WERI-Rb-1 (cell line): ENCODE measurements at places on chromosomes 11 and 22.

DNA sequence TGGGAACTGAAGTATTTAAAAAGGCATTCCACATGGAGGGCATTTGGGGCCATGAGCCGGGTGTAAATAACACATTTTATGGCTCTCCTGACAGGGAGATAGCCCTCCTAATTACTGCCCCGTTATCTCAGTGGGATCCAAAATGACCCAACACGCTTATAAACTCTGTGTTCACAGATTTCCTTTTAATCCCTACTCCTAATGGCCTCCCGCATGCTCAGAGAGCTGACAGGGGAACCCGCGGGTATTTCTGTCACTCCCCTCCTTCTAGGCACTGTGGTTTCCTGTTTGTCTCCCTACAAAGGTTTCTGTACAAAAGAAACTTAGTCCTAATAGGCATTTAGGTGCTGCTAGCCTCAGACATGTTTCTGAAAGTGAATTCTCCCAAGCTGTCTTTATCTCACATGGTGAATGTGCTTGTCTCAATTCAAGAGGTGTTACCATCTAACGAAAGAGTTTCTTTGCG is 202.8 kb upstream of the SEZ6L start:
- DNase-seq: peak; percentile 37

DNA sequence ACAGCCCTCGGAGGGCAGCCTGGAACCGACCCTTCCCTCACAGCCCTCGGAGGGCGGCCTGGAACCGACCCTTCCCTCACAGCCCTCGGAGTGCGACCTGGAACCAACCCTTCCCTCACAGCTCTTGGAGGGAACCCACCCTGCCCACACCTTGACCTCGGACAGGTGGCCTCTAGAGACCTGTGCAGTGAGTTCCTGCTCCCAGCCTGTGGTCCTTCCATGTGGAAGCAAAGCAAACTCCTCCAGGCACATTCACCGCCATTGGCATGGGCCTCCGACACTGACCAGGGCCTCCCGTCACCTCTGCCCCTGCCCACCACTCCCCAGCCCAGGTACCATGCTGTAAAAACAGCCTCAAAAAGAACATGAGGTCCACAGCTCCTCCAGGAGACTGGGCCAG is 272.1 kb downstream of the BRD1 start:
- DNase-seq: no peak

- peak; percentile 87 for DNase-seq
These were observed 929 bp upstream of the RHOG start for GRCh38 chr11:3841426-3842350.

DNA sequence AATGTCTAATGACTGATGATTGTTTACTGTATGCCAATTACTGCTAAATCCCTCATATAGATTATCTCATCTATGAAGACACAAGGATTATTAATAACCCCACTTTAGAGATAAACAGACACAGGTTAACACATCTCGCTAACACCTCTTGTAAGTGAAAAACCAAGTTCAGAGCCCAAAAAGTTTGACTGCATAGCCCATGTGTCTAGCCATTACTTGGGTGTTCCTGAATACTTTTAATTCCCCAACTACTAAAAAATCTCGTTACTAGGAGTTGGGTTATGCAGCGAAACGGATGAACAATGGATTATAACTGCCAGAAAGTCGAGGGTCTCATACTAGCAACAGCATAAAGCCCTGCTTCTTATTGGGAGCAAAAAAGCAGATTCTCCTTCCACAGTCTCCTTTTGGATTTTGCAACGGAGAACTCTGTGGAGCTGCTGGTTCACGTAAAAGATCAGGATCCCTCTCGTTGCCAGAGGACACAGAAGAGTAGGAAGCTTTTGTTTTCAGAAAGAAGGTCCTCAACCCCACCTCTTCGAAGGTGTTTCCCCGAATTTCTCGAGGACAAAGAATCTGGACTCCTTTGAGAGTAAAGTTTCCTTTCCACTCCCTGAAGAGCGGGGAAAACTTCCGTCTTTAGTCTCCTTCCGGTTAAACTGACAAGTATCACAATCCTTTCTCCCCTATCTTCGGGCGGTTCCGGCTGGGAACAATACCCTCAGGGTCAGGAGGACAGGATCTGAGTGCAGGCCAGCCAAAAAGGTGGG is 979 bp downstream of the ZBED5 start:
- no peak for DNase-seq

DNA sequence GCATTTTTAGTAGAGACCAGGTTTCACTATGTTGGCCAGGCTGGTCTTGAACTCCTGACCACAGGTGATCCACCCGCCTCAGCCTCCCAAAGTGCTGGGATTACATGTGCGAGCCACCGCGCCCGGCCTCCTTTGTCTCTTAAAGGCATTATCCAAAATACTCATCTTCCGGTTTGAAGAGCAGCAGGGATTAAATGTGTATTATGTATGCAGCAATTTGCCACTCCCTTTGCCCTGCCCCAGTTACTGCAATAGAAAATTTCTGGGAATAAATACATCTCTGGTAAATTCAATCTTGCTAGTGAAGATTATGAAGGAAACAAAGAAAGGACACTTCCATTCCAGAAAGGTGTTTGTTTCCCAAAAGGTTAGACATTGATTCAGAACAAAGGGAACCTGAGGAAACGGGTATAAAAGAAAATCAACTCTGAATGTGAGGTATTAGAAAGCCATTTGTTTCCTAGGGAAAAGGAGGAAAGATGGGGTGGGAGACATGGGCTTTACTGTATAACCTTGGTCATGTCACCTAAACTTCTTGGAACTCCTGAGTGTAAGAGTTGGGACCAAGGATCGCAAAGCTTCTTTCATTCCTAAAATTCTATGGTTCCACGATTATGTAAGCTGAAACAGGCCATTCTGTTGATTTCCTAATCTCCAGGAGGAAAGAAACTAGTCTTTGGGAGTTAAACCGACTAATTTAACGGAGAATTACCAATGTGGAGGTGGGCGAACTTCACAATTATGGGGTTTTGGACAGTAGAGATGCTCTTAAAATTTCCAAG is 959 bp upstream of the HIPK3 start:
- DNase-seq: no peak

DNA sequence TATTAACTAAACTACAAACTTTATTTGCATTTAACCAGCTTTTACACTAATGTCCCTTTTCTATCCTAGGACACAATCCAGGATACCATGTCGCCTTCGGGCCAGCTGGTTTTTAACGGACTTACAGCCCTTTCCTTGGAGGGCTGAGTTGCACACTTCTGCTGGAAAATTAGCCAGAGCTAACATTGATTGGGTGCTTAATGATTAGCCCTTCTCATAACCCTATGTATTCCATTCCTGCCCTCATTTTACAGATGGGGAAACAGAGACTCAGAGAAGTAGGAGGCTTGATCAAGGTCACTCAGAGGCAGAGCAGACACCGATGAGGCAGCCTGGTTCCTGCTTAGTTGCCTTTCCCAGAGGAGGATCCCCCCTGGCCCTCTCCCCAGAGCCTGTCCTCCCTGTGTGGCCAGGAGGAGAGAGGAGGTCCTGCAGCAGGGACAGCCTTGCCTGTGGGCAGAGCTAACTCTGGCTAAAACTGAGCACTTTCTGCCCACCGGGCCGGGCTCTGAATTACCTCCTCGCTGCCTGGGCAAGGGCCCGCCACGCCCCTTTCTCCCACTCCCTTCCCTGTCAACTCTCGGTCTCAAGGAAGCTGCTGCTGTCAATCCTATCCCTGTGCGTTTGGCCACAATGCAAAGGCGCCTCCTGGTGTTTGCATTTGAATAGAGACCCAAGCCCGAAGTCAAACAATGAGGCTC is 59.6 kb upstream of the PAX6 start:
- DNase-seq: peak; percentile 76

DNA sequence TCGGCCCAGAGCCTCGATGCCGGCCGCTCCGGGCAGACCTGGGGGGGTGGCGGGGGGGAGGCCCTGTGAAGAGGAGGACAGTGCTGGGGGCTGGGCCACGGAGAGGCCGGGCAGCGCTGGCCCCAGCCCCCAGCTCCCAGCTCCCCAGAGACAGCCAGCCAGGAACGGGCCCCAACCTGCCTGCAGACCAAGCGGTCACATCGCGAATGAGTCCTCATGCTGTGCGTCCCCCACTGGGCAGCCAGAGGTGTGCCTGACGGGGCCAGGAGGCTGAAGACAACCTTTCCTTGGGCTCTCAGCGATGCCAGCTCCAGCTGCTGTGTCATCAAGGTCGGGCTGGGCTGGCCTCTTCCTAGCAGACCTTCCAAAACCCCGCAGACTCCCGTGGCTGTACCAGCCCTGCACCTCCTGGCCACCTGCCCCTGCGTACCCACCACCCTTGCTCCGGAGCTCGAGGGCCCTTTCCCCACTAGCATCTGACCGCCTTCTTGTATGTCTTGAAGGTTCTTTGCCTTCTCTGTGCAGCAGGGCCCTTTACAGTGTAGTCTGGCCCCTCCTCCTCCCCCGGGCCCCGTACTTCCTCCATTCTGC is 88.4 kb downstream of the CDKN1C start:
- peak; percentile 4 for DNase-seq

GRCh38 chr11:119810478-119811232 is 81.7 kb upstream of the NECTIN1 start:
- DNase-seq: no peak

DNA sequence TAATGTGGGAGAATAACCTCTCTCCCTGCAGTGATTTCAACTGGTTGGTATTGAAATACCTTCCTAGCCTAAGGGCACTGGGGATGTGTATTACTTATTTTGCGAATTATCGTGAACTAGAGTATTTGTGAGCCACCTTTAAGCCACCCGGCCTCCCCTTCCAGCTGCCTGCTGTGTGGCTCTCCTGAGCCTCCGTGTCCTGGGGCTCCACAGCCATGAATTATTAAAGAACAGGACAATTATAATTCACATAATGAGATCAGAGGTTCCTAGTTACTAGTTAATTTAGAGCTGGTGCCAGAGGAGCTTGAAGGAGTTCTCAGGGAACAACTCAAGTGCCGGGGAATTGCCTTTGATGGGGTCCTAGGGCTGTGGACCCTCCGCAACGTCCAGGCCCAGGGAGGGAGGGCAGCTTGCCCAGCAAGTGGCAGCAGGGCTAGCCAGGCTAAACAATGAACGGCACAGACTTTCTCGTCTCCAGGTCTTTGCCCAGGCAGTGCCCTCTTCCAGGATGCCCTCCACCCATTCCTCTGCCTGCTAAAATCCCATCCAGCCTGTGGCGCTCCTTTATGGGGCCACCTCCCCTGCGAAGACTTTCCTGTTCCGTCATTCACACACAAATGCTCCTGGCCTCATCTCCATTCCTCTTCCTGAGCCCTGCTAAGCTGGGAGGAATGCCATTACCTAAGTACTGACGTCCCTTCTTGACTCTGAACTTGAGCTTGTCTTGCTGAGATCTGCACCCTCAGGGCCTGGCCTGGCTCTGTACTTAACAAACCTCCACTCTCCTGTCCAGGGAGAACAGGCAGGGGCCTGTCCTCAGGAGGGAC is 91.5 kb downstream of the RTL6 start:
- no peak for DNase-seq

DNA sequence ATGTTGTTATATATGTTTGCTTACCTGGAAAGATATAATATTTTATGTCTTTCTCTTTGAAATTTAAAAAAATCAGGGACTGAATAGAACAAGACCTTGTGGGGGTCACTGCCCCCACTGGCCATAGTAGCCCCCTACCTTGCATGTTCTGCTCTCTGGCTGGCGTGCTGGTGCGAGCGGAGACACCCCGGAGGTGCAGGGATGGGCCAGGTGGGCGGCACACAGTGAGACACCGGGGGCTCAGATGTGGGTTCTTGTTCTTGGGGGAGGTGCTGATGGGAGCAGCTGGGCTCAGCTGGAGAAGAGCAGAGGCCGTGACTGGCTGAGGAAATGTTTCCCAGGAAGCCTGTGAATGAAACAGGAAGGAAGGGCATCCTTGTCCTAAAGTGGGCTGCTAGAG is 20.2 kb downstream of the GAB4 start:
- no peak for DNase-seq

GRCh38 chr11:114099392-114100178 is 40.1 kb downstream of the ZBTB16 start:
- DNase-seq: peak; percentile 16

GRCh38 chr11:115871161-115871760 is 367.0 kb upstream of the CADM1 start:
- DNase-seq: peak; percentile 71

- DNase-seq: no peak
These were observed 12.4 kb downstream of the POU2AF3 start for GRCh38 chr11:111310723-111311122.

DNA sequence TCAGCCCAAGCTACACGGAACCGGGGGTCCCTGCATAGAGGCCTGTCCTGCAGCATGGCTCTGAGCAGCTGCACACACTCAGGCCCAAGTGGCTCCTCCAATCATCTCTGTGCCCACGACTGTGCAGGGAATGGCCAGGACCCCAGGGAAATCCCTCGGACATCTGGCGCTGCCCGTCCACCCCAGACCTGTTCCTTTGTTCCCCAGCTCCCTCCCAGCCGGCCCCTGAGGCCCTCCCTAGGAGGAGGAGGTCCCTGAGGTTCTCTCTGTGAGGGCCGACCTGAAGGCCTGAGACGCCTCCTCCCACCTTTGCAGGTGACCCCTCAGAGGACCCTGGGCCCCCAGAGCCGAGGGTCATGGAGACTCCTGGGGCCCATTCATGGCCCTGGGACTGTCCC is 1.1 kb downstream of the MLC1 start:
- no peak for DNase-seq

- no peak for DNase-seq
These were observed 40.2 kb downstream of the ZNF195 start for GRCh38 chr11:3338569-3339339.

GRCh38 chr11:45333001-45333971 is 47.1 kb upstream of the SYT13 start:
- peak; percentile 14 for DNase-seq

- no peak for DNase-seq
These were observed 174.8 kb upstream of the MTMR2 start for GRCh38 chr11:96098511-96099241.

DNA sequence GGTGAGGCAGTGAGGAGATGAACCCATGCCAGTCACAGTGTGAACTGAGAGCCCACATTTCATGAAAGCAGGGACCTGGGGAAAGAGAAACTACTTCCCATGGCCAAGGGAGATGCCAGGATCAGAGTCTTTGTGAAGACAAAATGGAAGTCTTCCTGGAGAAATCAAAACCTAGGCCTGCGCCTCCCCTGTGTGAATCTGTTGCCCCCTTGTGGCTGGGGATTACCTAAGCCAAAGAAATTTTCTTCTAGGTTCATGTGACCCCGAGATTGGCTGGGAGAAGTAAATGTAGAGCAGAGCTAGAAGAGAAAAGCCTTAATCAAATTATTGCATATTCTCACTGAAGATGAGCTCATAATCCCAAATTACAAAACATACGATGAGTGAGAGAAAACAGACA is 1075.3 kb downstream of the TBC1D22A start:
- peak; percentile 61 for DNase-seq

DNA sequence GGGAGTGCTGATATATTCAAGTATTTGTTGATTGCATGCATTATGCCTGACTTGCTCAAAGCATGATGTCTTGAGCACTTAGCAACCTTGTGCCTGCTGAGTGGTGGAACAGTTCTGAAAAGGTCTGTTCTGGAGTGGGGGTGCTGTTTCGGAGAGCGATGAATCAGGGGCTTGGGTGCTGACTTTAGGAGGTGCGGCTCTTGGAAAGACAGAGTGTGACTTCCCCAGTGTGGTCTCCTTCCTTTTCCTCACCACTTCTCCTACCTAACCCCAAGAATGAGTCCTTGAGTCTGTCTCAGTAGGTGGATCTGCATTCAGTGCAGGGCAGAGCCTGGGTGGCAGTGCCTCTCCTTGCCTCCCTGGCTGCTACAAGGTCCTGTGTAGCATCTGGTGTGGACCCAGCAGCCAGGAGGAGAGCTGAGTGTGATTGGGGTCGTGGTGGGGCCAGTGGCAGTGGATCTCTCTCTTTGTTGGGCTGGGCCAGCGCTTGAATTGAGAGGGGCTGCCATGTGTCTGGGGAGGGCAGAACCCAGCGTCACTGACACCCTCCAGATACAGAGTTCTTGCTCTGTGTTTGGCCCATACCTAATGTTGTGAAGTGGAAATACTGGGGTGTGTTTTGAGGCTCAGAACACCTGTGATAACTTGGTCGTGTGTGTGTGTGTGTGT is 35.9 kb downstream of the ST3GAL4 start:
- DNase-seq: no peak
